A673 (cell line): ENCODE measurements at places on chromosomes 12 and 14. TPM values are rescaled to one million over a fixed set of nuclear protein-coding genes. Genes with fewer than 3 reads are reported as not detected.

The LBHD2 gene
- total RNA-seq, result 0.99 and 2.3 TPM in 2 replicates

The PIP4K2C gene
- total RNA-seq, result 34.9 and 35.4 TPM in 2 replicates

DNA sequence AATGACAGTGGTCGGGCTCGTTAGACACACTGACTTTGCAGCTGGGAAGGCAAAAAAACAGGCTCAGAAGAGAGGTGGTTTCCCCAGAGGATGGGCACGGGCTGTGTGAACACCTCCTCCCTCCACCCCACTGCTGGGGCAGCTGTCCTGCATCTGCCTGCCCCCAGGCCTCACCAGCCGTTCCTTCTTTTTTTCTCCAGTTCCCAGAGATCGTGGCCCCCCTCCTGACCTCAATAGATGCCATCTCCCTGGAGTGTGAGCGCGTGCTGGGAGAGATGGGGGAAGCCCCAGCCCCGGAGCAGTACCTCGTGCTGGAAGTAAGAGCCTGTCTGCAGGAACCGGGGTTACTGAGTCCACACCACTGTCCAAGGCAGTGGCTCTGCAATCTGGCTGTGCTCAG lies 17.4 kb downstream of the MVK start:
- DNase-seq, result no peak
- peaks cover 42% of the 10 kb centered on the region for H3K36me3 ChIP-seq
- H3K27me3 ChIP-seq, result no peaks in the 10 kb centered on the region
- H3K4me3 ChIP-seq, result no peak overlapping the region

- no peaks in the 10 kb centered on the region for H3K27me3 ChIP-seq
- peak; percentile 59 for DNase-seq
- peaks cover 52% of the 10 kb centered on the region for H3K36me3 ChIP-seq
Measured at GRCh38 chr12:44873898-44874297, 2.2 kb downstream of the NELL2 start.

GRCh38 chr12:90076851-90077319 lies 368.2 kb upstream of the ATP2B1 start:
- H3K27ac ChIP-seq, result no peak overlapping the region
- no peaks in the 10 kb centered on the region for H3K27me3 ChIP-seq
- no peak for DNase-seq
- no peak overlapping the region for H3K4me3 ChIP-seq
- H3K4me1 ChIP-seq, result no peaks in the 10 kb centered on the region
